ENCODE measurements at places on chromosomes 2 and 18.

GRCh38 chr18:23828426-23828825 is 139.2 kb downstream of the LAMA3 start:
- DNase-seq: peak; percentile 89

DNA sequence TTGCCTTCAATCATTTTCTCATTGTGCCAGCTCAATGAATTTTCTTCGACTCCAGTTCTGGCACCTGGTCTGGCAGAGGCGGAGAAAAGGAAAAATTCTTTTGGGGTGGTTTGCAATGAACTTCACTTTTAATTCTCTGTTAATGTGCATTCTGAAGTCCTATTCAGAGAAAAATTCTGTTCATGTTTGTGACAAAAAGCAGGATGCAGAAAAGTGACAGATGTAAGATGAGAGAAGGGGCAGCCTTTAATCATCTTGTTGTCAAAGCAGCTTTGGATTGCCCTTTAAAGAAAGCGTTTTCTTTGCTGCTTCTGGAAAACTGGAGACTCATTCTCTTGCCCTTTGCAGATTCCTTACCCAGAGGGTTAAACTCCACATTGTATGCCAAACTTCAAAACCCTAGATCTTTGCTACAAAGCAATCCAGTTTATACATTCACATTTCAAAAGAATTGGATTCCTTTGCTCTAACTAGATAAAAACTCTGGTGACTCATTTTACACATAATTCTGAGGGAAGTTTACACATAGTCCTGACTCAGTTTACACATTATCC is 94.6 kb upstream of the CAVIN2 start:
- no peak for DNase-seq

GRCh38 chr2:3293221-3293620 is 84.4 kb downstream of the EIPR1 start:
- no peak for DNase-seq

DNA sequence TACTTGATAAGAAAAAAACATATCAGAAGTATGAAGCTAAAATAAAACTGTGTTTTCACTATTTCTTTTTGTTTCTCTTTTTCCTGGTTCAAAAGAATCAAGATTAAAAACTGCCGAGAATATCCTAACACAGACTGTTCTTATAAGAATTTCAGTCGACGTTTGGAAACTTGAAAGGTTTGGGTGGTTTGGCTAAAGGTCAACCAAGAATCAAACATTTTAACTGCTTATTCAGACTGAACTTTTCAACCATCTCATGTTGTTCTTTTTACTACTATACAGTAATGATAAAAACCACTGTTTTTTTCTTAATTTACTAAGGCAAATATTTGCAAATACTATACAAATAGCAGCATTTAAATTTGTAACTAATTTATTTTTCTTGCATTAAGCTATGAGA is 308.5 kb upstream of the TFPI start:
- no peak for DNase-seq

- DNase-seq: peak; percentile 89
Measured at GRCh38 chr2:25301453-25302352, 40.0 kb downstream of the DNMT3A start.

Data from activated CD4-positive, alpha-beta T cell treated with anti-CD3 and anti-CD28 coated beads, Interleukin-2, amount 10 ng/mL, durations not matched to agents 24 days and 14 days (primary cell).